ENCODE measurements at places on chromosomes 5 and 9.

DNA sequence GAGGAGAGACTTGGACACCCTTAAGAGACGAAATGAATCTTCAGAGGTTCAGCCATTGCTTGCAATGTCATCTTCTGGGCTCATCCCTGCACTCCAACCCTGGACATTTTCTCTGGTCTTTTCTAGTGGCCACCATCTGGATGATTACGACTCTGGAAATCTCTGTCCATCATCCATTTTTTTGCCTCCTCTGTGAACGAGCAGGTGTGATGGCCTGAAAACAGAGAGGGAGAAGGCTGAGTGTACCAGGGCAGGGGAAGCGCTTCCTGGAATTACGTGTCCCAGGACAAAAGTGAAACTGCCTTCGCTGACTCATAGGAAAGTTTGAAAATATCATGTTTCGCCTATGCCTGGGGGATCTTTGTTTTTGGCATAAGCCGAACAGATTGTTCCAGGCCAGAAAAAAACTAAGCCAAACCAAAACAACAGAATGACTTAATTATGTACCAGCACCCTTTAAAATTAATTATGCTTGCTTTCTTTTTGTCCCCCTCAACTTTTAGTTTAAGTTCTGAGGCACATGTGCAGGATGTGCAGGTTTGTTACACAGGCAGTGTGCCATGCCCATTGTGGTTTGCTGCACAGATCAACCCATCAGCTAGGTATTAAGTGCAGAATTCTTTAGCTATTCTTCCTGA is 31.9 kb downstream of the ANKRD33B start:
- DNase-seq: no peak

GRCh38 chr9:129602598-129603415 is 18.1 kb downstream of the C9orf50 start:
- no peak for DNase-seq

DNA sequence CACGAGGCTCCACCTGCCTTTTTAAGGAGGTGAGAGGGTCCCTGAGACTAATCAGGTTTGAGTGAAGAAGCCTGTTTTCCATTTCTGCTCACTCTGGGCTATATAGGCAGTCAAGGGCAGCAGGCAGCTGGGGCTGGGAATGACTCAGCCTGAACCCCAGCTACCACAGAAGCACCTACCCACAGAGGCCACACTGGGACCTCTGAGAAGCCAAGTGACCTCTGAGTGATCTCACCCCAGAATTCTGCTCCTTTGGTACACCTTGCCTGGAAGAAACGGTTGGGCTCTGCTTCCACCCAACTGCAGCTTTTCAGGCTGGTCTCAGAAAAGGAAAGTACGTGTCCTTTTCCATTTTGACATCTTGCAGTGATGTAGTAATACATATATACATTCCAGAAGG is 6.8 kb downstream of the FAM219A start:
- DNase-seq: no peak

DNA sequence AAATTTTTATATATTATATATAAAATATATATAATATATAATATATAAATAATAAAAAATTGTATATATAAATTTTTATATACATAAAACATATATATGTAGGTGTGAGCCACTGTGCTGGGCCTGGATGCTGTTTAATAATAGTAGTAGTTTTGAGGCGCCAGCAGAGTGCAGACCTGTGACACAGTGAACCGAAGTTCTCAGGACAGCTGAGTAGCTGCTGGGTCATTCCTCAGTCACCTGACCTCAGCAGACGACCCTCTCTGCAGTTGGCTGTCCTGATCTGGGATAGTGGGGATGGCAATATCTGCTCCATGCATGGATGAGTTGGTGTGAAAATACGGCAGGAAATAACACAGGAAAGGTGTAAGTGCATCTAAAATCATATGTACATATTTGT is 3.3 kb upstream of the SNX18 start:
- DNase-seq: no peak

- no peak for DNase-seq
These were observed 7.1 kb upstream of the CNTRL start for GRCh38 chr9:121067640-121068039.

GRCh38 chr9:18045326-18045725 is 428.6 kb upstream of the ADAMTSL1 start:
- DNase-seq: no peak

DNA sequence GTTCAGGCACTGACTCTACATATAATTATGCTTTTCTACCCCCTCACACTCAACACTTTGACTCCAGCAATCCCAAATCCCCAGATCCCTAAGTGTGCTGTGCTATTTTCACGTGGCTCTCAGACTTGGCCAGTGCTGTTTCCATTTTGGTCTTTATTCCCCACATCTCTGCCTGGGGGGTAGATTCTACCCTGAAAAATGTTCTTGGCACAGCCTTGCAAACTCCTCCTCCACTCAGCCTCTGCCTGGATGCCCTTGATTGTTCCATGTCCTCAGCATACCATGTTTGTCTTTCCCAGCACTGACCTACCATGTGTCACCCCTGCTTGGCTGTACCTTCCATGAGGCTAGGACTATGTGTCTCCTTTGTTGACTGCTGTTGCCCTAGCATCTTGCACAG is 43.0 kb downstream of the FXN start:
- DNase-seq: no peak

GRCh38 chr9:120916588-120916987 is 10.0 kb downstream of the TRAF1 start:
- no peak for DNase-seq

GRCh38 chr5:178573216-178573615 is 17.0 kb downstream of the COL23A1 start:
- no peak for DNase-seq

DNA sequence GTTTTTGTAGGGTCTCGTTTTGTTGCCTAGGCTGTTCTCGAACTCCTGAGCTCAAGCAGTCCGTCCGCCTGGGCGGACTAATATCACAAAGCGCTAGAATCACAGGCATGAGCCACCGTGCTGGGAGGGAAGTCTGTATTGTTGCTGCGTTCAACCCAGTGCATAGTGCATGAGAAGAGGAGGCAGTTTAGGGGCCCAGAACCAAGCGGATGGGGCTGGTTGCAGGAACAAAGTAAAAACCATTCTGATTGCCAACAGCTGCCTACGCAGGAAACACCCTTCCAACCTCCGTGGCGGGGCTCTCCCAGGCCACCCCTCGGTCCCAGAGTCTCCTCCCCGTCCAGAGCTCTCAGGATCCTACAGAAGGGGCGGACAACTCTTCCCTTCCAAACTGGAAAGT is 87.1 kb downstream of the ANXA2R start:
- DNase-seq: no peak

DNA sequence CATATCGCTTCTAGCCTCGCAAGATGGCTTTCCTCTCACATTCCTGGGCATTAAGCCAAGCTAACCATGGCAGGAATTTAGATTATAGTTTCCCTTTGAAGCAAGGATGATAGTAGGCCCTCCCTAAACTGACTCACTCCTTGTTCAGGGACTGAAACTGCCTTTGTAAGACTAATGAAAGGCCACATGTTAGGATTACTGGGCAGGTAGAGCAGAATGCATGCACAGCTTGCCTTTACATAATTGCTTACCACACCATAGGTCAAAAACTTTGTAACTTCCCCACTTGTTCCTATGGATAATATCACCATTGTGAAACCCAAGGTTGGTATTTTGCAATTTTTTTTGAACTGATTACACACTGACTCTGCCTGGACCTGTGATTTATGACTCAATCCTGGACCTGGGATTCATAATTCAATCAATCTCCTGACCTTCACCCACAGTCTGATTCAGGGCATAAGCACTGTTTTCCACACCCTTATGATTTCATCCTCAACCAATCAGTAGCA is 41.0 kb upstream of the PRDM9 start:
- no peak for DNase-seq

- DNase-seq: no peak
These were observed 12.8 kb upstream of the MAN2A1 start for GRCh38 chr5:109676920-109677319.

DNA sequence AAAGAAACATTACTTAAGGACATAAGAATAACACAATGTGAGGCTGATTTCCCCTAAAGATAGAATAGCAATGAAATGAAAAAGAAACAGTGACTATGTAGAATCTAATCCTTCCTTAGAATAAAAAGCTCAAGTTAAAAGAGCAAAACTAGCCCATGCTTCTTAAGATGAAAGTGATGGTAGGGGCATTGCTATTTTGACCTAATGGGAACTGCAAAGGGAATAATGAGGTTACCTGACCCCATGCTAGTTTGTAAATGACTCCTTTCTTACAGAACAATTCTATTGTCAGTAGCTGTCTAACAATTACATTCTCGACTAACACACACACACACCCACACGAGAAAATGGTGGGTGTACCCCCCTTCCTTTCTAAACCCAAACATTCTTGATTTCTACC is 575.8 kb downstream of the CSNK1G3 start:
- no peak for DNase-seq

DNA sequence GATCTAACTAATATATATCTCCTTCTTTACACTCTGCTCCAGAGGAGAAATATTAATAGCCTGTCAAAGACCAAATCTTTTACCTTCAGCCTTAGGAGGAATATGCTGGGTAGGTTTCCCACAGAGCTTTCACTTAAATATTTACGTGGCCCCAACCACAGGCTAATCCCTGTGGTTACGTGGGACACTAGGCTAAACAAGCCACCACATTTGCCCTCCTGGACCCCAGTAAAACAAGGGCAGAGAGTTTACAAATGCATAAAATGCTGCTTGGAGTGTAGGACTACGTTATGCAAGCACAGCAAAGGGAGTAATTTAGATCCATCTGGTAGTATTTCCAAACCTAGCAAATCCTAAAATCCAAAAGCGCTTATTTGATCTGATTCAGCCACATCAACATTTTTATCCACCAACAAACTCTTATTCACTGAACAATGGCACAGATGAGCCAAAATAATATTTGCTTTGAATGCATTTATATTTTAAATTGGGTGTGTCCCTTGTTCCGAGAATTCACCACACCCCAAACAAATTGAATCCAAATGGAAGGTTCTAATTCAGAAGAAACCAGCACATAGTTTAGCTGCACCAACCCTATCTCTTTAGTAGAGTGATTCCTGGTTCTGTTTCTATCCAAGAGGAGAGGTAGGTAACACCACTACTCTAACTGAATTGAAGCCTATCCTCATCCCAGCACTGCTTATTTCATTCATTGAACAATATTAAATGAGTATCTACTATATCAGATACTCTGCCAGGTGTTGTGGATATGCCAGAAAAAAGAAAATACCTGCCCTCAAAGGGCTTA is 179.0 kb downstream of the TSSK1B start:
- no peak for DNase-seq

DNA sequence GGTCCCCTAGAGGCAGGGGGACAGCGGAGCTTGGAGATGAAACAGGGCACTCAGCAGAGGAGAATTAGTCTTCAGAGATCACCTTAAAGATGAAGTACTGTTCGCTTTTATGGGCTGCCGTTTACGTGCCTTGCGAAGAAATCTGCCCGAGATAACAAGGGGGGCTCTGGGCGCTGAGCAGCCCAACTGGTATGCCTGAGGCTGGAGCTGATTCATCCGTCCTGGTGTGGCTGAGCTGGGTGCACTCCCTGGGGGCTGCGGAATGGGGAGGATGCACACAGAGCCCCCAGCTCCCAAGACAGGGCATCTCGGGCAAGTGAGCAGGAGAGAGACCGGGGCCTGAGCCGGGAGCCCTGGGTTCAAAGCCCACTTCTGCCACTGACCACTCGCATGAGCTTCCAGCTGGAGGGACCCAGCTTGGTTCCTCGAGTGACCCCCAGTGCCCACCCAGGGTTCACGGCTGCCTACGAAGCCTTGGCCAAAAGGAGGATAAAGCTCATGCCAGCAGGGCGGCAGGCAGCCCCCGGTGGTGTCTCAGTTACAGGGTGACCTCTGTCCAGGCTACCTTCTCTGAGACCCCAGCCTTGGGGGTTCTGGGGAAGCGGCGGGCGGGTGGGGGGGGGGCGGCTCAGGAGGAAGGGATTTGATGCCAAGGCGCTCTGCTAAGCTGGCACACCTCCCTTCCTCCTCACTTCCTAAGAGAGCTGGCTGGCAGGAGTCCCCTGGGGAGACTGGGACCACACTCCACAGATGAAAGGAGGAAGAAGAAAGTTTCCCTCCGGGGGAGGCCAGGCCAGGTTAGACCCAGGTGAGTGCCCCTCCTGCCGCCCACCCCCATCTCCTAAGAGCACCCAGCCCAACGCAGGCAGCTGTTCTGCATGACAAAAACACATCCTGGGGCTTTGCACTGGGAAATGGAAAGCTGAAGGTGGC is 5.7 kb downstream of the FIBCD1 start:
- no peak for DNase-seq

Data from activated CD8-positive, alpha-beta memory T cell treated with anti-CD3 and anti-CD28 coated beads for 4 hours (primary cell).